Mesendoderm (in vitro differentiated cells): ENCODE measurements at places on chromosomes 2 and 18.

DNA sequence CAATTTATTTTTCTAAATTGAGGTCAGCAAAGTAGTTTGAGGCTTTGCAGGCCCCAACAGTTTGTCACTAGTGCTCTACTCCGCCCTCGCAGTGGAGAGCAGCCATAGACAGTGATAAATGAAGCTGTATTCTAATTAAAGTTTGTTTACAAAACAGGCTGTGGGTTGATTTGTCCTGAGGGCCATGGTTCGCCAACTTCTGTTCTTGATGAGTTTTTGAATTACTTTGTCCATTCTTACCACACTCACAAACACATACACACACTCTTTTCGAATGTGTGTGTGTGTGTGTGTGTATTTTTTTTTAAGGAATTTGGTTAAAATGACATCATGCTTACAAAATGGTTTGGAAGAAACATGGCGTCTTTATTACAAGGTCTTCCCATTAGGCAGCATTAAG, 68.6 kb downstream of the MTCL1 start:
- no peak for DNase-seq

- DNase-seq, result no peak
These were observed 108.2 kb upstream of the ERBB4 start for GRCh38 chr2:212646698-212647366.

- DNase-seq, result no peak
These were observed 43.4 kb downstream of the HK2 start for GRCh38 chr2:74877376-74877775.

GRCh38 chr2:148967578-148967977, 70.9 kb upstream of the LYPD6B start:
- DNase-seq, result peak; percentile 13

DNA sequence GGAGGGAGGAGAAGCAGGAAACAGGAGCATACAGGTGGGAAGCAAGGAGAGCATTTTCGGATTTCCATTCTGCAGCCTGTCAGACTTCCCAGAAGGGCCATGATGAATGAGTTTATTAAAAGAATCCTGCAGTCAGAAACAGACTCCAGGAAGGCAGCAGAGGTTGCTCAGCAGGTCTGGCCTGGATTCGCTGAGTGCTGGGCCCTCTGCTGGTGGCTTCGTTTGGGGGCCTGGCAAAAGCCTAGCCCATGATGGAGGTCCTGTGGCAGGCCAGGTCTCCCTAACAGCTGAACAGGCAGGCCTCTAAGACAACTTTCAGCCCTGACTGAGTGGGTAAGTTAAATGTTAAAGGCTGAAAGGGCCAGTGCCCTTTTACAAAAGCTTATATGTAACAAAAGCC, 108.2 kb upstream of the CAPN13 start:
- peak; percentile 82 for DNase-seq

- DNase-seq, result no peak
These were observed 25.3 kb downstream of the MROH2A start for GRCh38 chr2:233803292-233803911.

DNA sequence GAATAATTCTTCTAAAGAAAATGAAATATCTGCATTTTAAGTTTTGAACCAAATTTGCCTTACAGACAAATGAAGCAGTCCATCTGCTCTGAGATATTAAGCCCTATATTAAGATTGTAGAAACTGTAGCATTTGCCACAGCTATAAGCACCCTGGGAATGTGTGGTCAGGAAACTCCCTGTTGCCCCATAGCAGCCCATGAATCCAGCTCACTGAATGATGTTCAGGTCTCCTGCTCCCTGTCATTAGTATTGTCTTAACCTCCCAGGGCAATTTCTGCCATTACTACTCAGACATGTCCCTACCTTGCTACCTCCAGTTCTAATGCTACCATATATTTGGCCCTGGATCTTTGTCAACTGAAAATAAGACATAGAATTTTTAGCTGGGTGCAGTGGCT, 41.1 kb downstream of the CDK15 start:
- no peak for DNase-seq

- DNase-seq, result no peak
These were observed 446.8 kb upstream of the GCFC2 start for GRCh38 chr2:76157531-76157930.

DNA sequence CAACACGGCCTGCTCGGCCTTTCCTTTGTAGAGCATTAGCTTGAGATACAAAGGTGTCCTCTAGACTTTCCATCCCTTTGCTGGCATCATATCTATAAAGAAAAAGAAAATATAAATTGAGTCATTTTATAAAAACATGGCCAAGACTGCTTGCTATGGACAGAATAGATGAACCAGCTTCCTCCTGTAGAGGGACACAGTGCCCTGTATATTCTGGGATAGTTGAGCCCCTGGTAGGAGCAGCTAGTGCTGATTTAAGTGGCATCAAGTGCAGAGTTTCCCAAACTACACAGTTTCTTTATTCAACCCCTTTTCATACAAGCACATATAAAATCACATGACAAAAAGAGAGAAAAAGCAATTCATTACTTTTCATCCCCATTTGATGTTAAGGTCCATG, 47.9 kb downstream of the GEMIN6 start:
- DNase-seq, result no peak

DNA sequence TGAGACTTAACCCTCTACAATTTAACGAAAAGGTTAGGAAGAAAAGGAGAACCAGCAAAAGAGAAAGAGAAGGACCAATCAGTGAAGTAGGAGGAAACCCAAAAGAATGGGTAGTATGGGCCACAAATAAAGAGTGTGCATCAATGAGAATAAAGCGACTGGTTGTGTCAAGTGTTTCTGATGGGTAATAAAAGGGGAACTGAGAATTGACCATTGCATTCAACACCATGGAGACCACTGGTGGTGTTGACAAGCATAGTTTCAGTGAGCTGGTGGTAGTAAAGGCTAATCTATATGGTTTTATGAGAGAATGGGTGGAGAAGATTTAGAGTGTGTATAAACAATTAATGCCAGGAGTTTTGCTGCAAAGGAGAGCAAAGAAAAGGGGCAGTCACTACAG, 75.4 kb downstream of the CSRNP3 start:
- no peak for DNase-seq

GRCh38 chr2:218998414-218999002, 5.3 kb upstream of the CRYBA2 start:
- peak; percentile 81 for DNase-seq

GRCh38 chr18:23421277-23421676, 31.8 kb upstream of the RIOK3 start:
- DNase-seq, result no peak

DNA sequence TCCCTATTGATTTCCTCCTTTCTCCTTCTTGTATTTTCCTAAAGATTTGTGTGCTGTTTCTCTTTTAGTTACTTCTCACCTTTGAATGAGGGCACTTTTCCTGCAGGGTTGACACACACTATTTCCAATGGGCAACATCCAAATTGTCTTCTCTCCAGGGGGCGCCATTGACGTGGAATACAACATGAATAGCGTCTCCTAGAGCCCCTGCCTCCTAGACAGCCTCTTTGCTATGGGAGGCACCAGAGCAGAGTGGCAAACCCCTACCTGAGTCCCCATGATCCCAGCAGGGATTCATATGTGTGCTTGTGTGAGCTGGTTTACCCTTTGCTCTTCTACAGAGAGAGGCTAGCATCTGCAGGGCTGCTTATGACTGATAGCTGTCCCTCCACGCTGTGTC, 61.3 kb upstream of the ITSN2 start:
- peak; percentile 82 for DNase-seq
